Fibroblast of gingiva (primary cell): ENCODE measurements at places on chromosomes 3 and 15.

GRCh38 chr3:178112134-178112533 lies 424.1 kb upstream of the KCNMB2 start:
- no peak for DNase-seq

DNA sequence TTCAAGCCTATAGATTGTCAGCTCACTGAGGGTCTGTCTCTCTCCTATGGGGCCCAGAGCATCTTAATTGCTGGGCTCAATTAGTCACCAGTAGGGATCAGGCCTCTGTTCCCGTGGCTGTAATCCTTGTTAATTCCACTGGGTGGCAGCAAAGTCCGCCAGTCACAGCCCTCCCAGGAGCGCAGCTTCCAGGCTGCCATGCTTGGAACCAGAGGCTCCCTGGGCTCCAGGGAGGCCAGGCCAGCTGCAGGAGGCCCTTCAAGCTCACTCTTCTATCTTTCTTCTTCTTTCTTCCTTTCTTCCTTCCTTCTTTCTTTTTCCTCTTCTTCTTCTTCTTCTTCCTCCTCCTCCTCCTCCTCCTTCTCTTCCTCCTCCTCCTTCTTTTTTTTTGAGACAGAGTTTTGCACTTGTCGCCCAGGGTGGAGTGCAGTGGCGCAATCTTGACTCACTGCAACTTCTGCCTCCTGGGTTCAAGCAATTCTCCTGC lies 14.4 kb downstream of the RNU5B-1 start:
- DNase-seq: peak; percentile 58

- no peak for DNase-seq
These were observed 688.1 kb downstream of the ZNF385D start for GRCh38 chr3:21062831-21063294.

DNA sequence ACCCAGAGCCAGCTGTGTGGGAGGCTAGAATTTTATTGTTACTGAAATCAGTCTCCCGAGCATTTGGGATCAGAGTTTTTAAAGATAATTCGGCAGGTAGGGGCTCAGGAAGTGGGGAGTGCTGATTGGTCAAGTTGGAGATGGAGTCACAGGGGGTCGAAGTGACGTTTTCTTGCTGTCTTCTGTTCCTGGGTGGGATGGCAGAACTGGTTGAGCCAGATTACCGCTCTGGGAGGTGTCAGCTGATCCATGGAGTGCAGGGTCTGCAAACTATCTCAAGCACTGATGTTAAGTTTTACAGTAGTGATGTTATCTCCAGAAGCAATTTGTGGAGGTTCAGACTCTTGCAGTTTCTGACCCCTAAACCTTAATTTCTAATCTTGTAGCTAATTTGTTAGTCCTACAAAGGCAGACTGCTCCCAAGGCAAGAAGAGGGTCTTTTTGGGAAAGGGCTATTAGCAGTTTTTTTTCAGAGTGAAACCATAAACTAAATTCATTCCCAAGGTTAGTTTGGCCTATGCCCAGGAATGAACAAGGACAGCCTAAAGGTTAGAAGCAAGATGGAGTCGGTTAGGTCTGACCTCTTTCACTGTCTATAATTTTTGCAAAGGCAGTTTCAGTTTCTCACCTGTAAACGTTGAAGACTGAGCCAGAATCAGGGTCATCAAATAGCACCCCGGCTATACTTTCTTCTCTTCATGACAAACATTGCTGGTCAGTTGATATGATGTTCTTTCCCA lies 28.2 kb downstream of the FLNB start:
- no peak for DNase-seq

GRCh38 chr15:66156310-66156975 lies 97.1 kb downstream of the MEGF11 start:
- no peak for DNase-seq

GRCh38 chr3:66200147-66200546 lies 20.7 kb upstream of the SLC25A26 start:
- DNase-seq: no peak

DNA sequence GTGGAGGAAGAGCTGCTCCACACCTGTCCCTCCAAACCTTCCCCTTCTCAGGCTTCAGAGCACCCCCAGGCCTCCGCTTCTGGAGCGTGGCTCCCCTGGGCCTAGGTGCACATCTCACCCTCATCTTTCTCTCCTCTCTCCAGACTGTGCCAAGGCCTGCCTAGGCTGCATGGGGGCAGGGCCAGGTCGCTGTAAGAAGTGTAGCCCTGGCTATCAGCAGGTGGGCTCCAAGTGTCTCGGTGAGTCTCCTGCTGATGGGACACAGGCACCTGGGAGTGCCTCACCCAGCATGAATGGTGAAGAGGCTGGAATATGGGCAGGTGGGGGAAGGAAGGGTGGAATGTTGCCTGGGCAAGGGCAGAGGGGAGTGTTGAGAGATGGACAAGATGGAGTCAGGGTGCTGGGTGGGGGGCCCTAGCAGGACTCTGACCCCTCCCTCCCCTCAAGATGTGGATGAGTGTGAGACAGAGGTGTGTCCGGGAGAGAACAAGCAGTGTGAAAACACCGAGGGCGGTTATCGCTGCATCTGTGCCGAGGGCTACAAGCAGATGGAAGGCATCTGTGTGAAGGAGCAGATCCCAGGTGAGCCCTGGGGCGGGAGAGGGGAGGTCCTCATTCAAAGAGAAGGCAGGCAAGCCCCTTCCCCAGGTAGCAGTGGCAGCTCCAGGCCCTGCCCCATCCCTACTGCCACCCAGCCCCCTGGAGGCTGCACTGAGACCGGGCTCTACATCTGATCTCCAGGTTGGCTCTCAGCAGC lies 9.1 kb downstream of the PRRT3 start:
- DNase-seq: no peak

- no peak for DNase-seq
These were observed 75.7 kb downstream of the TRIM69 start for GRCh38 chr15:44812029-44812517.

DNA sequence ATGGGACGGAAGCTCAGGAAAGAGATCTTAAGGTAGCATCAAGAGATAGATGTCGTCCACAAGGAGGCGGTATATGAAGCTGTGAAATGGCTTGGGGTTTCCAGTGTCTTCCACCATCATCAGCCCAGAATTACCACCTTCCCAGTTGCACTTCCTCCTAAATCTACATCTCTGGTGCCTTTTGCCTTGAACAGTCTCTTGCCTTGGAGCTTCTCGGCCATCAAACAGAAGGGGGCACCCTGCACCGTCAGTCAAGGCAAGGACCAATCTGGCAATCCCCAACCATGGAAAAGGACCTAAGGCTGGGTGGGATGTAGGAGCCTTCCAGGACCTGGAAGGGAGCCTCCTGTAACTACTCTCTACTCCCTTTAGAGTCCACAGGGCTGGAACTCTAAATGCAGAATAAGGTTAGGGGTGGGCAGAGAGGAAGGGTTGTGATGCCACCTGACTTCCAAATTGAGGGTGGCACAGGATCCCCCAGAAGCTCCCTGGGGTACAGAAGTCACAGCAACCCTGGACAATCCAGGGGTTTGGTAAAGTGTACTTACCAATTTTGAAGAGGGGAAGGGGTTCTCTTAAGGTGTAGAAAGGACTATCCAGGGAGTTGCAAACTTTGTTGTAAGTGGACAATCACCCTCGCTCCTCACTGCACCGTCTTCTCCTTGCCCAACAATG lies 1.0 kb upstream of the RYR3 start:
- no peak for DNase-seq

GRCh38 chr3:18092726-18093125 lies 332.4 kb downstream of the SATB1 start:
- DNase-seq: no peak

GRCh38 chr3:40584625-40585189 lies 59.9 kb downstream of the ZNF621 start:
- DNase-seq: peak; percentile 78

GRCh38 chr3:43036621-43037423 lies 57.7 kb downstream of the GASK1A start:
- no peak for DNase-seq

GRCh38 chr15:77033729-77034671 lies 36.9 kb downstream of the TSPAN3 start:
- no peak for DNase-seq

- DNase-seq: no peak
These were observed 856.8 kb downstream of the OTOL1 start for GRCh38 chr3:162353414-162353813.

DNA sequence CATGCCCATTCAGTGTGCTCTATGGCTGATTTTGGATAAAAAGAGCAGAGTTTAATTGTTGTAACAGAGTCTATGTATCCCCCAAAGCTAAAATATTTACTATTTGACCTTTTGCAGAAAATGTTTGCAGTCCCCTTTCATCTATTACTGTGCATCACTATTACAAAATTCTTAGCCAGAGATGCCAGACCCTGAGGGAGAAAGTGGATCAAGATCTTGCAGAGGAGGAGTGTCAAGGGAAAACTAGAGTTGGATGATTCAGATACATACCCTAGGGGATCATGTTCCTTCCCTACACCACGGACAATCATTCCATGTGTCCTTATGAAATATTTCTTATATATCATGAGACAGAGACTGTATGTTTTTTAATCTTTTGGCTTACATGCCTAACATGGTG lies 68.6 kb upstream of the TPRG1 start:
- DNase-seq: peak; percentile 71

DNA sequence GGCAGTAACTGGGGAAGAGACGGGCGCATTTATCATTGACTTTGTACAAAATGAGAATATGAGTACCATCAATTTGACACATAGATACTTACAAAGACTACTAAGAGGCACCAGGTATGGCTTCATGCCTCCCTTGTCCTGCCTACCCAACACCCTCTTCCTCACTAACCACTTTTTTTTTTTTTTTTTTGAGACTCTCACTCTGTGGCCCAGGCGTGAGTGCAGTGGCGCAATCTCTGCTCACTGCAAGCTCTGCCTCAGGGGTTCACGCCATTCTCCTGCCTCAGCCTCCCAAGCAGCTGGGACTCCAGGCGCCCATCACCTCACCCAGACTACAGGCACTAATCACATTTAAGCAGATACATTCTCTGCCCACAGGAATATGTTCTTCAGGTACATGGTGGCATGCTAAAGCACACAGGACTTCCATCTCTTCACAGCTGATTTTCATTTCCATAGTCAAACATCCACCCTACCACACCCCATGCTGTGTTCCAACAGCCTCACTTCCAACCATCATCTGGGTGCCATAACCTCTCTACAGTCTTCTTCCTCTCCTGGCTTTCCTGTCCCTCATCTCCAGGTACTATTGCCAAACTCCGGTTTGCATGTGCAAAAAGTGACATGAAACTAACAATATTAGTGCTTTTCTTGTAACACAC lies 41.7 kb downstream of the RAB27A start:
- DNase-seq: no peak

DNA sequence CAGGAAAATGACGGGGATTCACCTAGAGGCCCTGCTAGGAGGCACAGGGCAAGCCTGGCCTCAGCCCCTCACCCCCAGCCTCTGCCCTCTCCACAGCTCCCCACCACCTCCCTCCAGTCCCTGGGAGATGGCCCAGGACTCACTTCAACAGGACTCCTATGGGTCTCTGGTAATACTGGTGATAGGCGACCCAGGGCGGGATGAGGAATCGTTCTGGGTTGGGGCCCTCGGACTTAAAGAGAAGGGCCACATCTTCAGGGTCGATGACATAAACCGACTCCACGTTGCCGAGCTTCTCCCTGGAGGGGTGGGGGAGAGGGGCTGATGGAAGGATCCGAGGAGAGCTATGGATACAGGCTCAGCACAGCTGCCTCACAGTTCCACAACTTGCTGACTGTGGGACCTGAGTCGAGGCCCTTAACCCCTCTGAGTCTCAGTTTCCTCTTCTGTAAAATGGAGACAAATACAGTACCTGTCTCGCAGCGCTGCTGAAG lies 19.6 kb downstream of the CYP11A1 start:
- no peak for DNase-seq

GRCh38 chr3:96700322-96701315 lies 113.8 kb upstream of the EPHA6 start:
- DNase-seq: no peak

GRCh38 chr3:72187131-72187530 lies 402.2 kb upstream of the PROK2 start:
- no peak for DNase-seq

- no peak for DNase-seq
These were observed 517.3 kb downstream of the MFSD1 start for GRCh38 chr3:159319156-159319555.

DNA sequence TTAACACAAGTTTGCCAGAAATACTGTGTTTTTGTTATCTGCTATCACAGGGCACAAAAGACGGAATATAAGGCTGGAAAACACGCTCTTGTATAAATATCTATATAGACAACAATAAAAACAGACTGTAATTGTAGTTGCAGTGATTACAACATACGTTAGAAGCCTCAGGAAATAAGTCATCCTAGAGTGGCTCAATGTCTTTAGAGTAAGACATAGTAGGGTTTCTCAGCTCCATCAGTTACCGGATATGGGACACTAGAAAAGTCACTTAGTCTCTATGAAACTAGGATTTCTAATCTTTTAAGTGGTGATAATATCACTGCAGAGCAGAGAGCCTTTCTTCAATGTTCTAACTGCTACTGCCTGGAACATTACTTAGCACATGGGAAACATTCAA lies 208.8 kb downstream of the STAG1 start:
- DNase-seq: peak; percentile 48

DNA sequence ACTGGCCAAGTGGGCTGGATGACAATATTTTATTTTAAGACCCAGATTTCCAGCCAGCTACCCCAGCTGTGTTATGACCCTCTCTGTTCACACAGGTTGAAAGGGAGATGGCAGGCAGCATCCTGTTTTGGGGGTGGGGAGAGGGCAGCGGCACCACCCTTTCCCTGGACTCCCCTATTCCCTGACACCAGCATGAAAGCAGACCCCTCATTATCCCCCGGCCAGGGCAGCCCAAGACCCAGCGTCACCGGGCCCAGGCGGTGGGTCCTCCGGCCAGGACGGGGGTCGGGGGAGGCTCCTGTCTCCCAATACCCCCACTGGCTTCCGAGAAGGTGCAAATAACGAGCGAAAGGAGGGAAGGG lies 127.6 kb upstream of the MEF2A start:
- no peak for DNase-seq

DNA sequence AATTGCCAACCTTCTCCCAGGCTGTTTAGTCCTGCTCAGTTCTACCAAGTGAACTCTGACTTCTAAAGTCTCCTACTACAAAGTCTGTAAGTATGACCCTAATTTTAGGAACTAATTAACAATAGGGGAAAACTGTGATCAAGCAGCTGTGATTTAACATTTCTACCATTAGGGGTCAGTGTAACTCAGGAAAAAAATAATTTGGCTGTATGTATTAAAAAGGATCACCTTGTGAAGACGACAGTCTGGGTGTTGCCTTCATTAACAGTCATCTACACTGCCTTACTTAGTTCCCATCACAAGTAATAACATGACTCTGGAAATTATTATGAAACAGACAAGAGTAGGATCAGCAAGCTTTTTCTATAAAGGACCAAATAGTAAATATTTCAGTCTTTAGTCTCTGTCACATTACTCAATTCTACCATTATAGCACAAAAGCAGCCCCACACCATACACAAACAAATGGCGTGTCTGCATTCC lies 4.2 kb upstream of the NPHP3 start:
- no peak for DNase-seq

GRCh38 chr3:188817103-188817934 lies 354.5 kb upstream of the TPRG1 start:
- no peak for DNase-seq

- no peak for DNase-seq
These were observed 359.8 kb downstream of the ULK4 start for GRCh38 chr3:41602121-41602520.
